T-helper 1 cell (primary cell): ENCODE measurements at places on chromosomes 1 and 21.

- no peak for DNase-seq
Observed at GRCh38 chr1:93483606-93484005, 35.7 kb downstream of the FNBP1L start.

DNA sequence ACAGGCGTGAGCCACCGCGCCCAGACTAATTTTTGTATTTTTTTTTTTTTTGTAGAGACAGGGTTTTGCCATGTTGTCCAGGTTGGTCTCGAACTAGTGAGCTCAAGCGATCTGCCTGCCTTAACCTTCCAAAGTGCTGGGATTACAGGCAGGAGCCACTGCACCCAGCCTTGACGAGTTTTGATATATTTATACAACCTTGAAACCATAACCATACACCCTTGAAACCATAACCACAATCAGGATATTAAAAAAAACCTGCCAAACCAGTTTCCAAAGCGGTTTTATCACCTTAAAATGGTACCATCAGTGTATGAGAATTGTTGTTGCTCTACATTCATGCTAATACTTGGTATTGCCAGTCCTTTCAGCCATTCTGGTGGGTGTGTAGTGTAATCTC is 3.7 kb upstream of the PHACTR4 start:
- DNase-seq, result no peak

DNA sequence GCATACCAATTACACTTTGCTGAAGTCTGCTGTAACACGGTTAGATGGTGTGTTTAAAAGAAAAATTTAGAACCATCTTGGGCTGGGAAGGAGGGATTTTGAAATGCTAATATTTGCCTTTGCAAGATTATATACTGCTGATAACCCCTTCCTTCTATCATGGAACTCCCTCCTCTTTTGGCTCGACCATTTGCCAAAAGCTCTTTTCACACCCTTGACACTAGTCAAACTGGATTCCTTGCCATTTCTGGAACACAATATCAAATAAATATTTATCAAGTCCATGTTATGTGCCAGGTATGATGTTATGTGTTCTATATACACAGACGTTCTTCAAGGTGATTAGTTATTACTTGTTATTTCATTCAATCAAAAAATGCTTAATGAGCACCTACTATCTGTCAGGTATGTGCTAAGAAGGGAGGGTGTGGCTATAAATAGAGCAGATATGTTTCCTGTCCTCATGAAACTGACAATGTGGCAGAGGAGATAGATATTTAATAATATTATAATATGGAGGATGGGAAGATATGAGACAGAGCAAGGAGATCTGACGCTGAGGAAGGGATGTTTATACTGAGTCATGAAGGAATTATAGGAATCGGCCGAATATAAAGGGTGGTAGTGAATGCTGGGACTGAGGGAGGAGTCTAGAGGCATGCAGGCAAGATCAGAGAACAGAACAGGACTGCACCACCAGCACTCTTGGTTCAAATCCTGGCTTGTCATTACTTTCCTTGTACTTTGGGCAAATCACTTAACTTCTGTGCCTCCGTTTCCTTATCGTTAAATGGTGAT is 16.1 kb upstream of the XPR1 start:
- no peak for DNase-seq

DNA sequence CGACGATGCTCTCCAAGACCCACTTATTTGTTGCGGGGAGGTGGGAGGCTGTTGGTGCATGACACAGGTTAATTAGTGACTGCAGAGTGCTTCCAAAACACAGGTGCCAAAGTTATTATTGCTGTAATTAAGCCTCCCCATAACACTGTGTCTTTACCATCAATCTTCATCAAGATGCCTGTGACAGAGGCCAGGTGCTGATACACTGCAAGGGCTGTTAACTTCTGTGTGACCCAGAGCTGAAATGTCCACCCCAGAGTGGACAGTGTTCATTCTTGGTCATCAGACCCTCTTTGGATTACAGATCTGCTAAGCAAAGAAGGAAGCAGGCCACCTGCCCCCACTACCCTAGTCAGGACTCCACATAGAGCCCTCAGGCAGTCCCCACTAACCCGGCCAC is 55.5 kb downstream of the CAPN8 start:
- DNase-seq, result no peak

- DNase-seq, result no peak
Observed at GRCh38 chr1:117622726-117623125, 16.9 kb downstream of the TENT5C start.

DNA sequence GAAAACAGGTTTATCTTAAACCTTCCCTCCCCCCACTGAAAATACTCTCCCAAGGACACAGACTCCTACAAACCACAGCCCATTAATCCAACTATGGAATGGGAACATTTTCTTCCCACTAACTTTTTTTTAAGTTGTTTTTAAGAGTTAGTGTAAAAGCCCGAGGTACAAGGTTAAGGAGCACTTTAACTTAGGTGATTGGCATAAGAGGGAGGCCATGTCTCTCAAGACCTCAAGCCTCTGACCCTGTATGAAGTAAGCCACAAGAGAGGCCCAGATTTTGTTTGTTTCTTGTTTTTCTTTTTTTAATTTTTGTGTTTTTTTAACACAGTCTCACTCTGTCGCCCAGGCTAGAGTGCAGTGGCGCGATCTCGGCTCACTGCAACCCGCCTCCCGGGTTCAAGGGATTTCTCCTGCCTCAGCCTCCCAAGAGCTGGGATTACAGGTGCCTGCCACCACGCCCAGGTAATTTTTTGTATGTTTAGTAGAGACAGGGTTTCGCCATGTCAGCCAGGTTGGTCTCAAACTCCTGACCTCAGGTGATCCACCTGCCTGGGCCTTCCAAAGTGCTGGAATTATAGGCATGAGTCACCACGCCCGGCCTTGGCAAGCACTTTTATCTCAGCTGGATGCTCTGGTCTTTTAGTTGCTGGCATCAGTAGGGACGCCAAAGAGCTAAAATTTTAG is 14.4 kb downstream of the ARMH1 start:
- DNase-seq, result no peak

GRCh38 chr1:233664804-233665574 is 51.1 kb downstream of the KCNK1 start:
- DNase-seq, result no peak

DNA sequence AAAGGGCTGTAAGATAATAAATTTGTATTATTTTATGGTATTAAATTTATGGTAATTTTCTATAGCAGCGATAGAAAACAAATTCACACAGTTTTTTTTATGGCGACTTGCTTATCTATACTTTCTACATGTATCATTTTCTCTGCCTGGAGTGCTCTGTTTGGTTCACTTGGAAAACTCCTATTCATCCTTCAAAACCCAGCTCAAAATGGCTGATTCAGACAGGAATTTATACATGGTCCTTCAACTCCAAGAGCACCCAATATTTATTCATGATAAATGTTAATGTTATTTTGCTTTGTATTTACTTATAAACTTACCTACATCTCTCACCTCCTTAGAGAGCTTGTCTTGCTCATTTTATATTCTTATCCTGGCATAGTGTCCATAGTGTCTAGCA is 55.6 kb upstream of the SSX2IP start:
- DNase-seq, result no peak

DNA sequence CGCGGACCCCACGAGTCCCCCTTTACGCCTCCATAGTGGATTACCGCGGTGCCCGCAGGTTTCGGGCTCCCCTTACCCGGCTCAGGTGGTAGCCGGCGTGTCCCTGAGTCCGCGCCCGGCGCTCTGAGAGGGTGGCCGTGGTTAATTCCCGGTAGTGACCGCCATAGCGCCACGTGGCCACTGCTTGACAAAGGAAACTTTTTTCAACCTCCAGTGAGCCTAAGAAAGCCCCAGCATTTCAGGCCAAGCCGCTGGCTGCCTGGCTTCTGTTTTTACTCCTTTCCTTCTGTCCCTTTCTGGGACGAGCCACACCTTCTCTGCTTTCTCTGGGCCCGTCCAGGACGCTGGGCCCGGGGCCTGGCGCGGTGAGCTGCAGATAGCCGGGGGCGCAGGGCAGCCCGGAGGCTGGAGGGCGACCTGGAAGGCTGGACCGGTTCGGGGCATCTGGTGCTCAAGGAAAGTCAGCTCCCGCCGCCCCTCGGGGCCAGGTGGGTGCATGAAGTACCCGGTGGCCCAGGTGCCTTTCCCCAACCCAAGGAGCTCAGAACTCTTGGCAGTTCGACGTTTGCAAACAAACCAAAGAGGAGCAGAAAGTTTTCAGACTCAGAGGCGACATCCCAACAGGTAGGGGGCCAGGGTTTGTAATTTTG is 540 bp upstream of the C1orf198 start:
- DNase-seq, result no peak

DNA sequence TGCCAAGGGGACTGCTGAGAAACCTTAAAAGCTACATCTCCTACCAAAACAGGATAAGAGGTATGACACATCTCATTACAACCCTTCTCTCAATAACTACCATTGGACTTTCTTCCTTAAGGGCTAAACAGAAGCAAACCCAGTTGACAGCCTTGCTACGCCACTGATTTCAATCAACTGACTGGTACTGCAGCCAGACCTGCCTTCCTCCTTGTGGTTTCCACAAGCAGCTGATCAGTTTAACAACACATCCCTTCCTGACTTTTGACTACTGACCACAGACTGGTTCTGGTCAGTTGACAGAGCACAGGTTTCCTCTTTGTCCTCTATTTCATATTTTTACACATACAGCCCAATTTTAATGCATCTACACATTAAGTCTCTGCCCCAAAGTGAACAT is 108.8 kb downstream of the ADAMTS1 start:
- DNase-seq, result no peak

DNA sequence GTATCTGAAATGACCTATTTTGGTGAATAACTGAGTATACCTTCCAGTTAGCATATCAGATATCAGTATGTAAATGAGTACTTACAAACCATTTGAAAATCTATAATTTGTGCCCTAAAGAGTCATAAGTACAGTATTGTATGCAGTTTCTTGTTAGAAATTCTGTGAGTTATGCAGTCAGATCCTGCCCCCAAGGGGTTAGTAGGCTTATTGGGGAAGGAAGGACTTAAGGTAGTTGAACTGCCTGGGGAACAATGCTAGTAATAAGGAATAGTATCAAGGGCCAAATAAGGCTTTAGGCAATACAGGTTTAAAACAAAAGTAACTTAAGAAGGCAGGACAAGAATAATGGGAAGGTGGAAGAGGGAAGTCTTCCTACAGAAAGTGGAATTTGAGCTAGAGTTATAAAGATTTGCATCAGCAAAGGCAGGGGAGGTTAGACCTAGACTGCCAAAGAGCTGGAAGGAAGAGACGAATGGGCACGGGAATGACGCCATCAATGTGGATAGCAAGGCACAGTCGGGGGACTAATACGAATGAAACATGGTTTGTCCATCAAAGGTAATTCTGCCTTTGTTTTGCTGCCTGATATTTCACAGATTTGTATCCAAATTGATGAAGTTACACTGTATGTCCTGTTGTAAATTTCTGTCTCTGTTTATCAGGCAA is 182.9 kb upstream of the DPYD start:
- no peak for DNase-seq

GRCh38 chr1:231706934-231707333 is 80.3 kb downstream of the DISC1 start:
- DNase-seq, result no peak

DNA sequence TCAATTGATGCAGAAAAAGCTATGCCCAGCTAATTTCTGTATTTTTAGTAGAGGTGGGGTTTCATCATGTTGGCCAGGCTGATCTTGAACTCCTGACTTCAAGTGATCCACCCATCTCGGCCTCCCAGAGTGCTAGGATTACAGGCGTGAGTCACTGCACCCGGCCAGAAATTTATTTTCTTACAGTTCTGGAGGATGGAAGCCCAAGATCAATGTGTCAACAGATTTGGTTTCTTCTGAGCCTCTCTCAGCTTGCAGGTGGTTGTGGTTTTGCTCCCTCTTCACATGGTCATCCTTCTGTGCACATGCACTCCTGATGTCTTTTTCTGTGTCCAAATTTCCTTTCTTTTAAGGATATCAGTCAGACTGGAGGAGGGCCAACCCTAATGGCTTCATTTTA is 35.6 kb downstream of the SHCBP1L start:
- DNase-seq, result no peak

- DNase-seq, result no peak
Observed at GRCh38 chr1:240322943-240323342, 231.3 kb downstream of the FMN2 start.

DNA sequence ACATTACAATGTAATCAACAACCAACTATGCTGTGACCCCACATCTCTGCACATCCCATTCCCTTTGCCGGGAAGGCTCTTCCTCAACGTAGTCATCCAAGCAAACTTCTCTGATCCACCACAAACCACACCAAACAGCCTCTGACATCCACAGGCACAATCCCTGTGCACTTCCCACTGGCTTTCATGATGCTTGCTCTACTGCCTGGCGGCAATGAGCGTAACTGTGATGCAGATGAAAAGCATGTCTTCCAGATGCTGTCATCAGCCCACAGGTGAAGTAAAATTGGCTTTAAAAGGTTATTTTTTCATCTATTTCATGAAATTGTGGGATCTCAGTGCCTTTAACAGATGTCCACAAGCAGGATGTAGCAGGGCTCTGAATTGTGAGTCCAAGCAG is 635.2 kb downstream of the SMYD3 start:
- DNase-seq, result no peak
